Body of pancreas (tissue), 4 donors: ENCODE measurements at places on chromosomes 4 and X.

- DNase-seq: no peak
Observed at GRCh38 chr4:78975865-78976264, 36.6 kb upstream of the PAQR3 start.

GRCh38 chr4:8267077-8267476 is 2.5 kb upstream of the HTRA3 start:
- peak; percentile 74 for DNase-seq

GRCh38 chrX:39814391-39814790 is 283.4 kb downstream of the BCOR start:
- DNase-seq: peak; percentile 22

DNA sequence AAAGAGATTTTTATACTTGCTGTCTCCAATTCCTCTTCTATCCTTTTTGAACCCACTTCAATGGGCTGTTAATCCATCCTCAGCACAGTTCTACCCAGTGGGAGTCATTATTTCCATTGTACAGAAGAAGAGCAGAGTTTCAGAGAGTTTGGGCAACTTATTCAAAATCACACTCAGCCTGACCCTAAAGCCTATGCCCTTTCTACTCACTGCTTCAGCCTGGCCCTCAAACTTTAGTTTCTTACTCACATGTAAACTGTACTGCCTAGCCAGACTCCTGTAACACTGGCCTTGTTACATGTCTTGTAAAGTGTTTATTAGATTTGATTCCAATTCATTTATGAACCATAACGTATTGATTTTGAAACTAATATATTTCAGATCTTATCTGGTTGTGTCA is 25.1 kb upstream of the USO1 start:
- DNase-seq: no peak

- no peak for DNase-seq
Observed at GRCh38 chrX:7503251-7503650, 339.7 kb upstream of the VCX start.

GRCh38 chrX:154693394-154693793 is 40.0 kb upstream of the CTAG2 start:
- no peak for DNase-seq

- no peak for DNase-seq
Observed at GRCh38 chr4:1772853-1773538, 20.1 kb upstream of the FGFR3 start.

DNA sequence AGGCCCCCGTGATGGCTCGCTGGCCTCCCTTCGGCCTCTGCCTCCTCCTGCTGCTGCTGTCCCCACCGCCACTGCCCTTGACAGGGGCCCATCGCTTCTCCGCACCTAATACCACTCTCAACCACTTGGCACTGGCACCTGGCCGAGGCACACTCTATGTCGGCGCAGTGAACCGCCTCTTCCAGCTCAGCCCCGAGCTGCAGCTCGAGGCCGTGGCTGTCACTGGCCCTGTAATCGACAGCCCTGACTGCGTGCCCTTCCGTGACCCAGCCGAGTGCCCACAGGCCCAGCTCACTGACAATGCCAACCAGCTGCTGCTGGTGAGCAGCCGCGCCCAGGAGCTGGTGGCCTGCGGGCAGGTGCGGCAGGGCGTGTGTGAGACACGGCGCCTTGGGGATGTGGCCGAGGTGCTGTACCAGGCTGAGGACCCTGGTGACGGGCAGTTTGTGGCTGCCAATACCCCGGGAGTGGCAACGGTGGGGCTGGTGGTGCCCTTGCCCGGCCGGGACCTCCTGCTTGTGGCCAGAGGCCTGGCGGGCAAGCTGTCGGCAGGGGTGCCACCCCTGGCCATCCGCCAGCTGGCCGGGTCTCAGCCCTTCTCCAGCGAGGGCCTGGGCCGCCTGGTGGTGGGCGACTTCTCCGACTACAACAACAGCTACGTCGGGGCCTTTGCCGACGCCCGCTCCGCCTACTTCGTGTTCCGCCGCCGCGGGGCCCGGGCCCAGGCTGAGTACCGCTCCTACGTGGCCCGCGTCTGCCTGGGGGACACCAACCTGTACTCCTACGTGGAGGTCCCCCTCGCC is 3.0 kb downstream of the PLXNB3 start:
- DNase-seq: no peak

DNA sequence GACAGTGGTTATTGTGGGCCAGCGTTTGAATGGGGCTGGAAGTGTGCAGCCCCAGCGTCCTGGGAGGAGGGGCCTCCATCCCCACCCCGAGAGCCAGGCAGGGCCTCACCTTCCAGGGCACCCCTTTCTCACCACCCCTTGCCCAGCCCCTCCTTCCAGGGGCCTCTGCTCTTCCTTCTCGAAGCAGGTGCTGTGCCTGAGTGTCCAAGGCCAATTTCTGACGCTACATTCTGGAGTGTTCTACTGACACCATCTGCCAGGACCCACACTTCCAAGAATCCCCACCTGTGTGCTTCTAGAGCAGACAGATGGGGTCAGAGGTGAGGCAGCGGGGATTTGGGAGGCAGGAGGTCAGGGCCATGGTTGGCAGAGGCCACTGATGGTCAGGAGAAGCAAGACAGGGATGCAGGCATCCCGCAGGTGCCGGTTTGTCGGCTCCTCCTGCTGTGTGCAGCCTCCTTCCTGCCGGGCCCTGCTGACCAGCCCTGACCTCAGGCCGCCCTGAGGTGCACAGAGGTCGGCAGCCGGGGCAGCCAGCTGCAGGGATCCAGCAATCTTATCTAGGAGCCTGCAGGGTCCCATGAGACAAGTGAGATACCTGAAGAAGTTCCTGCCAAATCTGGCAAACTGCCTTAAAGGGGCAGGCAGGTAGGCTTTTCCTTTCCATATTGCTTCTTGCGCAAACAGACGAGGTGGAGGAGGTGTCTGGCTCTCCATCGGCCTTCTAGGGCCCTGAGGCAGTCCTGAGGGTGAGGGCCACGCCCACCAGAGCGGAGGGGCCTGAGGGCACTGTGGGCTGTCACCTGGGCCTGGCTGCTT is 18.8 kb downstream of the MSANTD1 start:
- no peak for DNase-seq

DNA sequence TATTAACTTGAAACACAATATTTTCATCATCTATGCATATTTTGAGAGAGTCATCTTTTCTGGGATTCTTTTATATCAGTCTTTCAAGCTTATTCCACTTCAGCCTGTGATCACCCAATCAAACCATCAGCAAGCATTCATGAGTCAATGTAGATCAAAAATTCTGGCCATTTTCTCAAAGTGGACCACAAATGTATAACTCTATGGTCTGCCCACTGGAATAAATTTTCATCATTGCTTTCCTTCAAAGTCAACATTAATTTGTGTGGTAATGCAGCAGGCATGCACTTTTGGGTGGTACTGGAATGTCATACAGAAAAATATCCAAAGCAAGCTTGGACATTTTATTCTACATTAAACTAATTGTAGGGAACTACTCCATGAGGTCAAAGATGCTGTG is 1013.0 kb downstream of the STIM2 start:
- DNase-seq: no peak

- peak; percentile 52 for DNase-seq
Observed at GRCh38 chrX:55057675-55058249, 17.1 kb upstream of the PAGE2B start.

DNA sequence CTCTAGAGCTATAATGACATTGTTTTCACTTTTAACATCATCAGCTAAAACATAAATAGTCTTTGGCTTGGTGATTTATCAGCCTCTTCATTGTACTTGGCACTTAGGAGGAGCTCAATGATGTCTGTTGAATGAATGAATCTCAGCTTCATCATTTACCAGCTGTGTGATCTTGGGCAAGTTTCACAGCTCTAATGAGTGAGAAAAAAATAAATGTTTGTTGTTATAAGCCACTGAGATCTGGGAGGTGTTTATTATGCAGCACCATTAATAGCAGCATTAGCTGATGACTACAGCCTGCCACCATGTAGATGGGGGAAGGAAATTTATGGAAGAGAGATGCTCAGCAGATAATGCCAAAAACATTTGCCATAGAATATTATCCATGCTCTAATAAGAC is 63.6 kb upstream of the C1QTNF7 start:
- no peak for DNase-seq

- no peak for DNase-seq
Observed at GRCh38 chr4:73452953-73453700, 17.1 kb downstream of the AFP start.

- no peak for DNase-seq
Observed at GRCh38 chr4:46386570-46386969, 3.4 kb downstream of the GABRA2 start.

GRCh38 chrX:87874043-87874442 is 356.4 kb downstream of the KLHL4 start:
- DNase-seq: no peak

GRCh38 chr4:94036964-94037363 is 170.7 kb upstream of the SMARCAD1 start:
- DNase-seq: no peak

DNA sequence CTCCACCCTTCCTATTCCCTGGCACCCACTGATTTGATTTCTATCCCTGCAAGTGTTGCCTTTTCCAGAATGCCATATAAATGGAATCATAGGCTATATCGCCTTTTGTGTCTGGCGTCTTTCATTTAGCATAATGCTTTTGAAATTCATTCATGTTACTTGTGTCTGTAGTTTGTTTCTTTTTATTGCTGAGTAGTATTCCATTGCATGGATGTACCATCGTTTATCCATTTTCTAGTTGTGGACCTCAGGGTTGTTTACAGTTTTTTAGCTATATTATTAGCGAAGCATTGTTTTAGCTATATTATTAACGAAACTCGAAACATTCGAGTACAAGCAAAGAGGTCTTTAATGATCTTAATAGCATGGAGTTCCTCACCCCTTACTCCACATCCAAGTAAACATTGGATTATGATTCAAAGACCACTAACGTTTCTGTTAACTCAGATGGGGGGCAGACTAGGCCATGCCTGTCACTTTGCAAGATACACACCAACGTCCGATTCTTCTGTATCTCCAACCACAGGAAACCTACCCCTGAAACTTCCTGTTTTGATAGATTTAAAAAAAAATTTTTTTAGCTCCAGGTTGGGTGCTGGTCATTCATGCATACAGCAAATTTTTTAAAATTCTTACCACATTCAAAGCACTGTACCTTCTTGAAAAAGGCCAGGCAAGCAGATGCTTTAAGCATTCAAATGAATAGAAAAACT is 1.1 kb downstream of the DCK start:
- no peak for DNase-seq

DNA sequence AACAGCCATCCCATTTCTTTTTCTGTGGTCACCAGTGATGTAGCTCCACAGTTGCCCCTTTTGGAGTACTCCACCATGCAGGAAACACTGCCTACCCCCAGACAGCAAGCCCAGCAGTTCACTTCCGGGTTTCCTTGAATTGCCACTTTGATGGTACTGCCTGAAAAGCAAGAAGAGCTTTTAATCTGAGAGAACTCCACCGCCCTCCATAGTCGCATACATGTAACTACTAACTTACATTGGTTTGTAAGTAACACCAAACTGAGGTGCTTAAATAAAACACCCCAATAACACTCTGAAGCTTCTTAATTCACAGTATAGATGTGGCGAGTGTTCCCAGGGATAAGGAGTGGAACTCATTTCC is 53.6 kb upstream of the HPSE start:
- no peak for DNase-seq

GRCh38 chrX:371907-372306 is 14.8 kb downstream of the PPP2R3B start:
- DNase-seq: no peak
